ENCODE measurements at places on chromosomes 3 and 15.

- no peak for DNase-seq
Observed at GRCh38 chr3:150773616-150774192, 10.7 kb upstream of the SIAH2 start.

DNA sequence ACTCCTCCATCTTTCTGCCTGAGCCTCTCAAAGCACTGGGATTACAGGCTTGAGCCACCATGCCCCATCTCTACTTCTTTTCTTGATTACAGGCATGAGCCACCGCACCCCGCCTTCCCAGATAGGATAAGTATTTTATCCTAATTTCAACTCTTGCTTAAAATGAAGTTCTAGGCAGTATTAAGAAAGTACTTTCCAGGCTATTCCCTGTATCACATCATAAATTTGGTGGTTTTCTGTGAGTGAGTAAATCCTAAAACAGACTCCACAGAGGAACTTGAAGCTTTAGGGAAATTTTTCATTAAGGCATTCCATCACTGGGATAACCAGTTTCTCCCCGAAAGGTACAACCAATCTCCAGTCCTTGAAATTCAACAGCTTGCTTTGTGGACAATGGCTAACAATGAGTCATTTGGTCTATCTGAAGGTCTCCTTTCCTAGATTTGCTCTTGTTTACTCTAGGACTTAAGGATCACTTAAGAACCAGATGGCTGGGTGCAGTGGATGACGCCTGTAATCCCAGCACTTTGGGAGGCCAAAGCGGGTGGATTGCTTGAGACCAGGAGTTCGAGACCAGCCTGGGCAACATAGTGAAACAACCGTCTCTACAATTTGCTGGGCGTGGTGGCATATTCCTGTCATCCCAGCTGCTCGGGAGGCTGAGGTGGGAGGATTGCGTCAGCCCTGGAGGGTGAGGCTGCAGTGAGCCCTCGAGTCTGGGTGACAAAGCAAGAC, 49.7 kb upstream of the SKIL start:
- no peak for DNase-seq

DNA sequence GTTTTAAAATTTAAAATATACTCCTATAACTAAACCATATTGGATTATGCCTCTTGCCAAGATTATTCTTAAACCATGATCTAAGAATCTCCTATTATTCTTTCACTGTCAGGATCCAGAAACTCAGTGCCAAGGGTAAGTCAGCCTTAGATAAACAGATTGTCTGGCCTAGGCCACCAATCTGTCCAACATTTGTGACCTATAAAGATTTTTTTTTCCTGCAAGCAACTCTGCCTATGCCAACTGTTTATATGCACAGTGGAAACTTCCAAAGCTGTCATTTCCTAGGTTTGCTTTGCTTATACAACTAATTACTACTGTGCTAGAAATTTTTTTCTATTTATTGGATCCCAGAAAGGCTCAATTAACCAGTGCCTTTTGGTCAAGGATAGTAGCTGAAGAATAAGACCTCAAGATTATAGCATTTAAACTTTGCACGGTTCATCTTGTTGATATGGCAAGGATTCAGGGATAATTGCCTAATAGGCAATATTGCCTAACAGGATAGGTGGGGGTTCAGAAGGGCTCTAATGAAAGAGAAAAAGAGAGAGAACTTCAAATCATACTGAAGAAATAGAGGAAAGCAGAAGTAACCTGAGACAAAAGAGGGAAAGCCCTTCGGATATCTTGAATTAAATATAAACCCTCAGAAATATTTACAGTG, 22.8 kb downstream of the GAP43 start:
- DNase-seq: no peak

- no peak for DNase-seq
Observed at GRCh38 chr3:80350771-80351170, 583.0 kb upstream of the ROBO1 start.
